ENCODE measurements at places on chromosomes 12 and 14.

- DNase-seq = no peak
Measured at GRCh38 chr14:58439476-58439875, 12.0 kb downstream of the KIAA0586 start.

DNA sequence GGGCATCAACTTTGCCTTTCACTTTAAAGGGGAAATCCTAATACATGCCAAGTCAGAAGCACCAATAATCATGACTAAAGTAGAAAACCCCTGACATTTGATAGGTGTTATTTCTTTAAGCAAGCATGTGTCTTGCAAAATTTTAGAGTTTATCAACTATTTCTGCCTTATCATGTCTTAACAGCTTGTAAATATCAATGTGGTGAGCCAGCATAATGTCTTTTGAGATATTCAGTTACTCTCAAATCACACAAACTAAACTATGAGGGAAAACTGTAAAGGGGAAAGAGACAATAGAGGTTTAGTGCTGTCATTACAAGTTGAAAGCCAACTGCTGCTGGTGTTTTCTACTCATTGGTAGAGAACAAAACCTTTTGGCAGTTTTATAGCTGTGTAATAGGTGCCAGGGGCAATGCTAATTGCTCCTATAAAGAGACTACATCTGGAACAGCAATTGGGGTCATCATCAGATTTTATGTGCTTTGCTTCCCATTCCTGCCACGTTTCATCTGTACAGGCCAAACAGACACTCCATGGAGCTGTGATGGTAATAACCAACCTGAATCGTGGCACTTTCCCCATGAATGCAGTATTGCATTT lies 1027.4 kb downstream of the FSCB start:
- DNase-seq = no peak

DNA sequence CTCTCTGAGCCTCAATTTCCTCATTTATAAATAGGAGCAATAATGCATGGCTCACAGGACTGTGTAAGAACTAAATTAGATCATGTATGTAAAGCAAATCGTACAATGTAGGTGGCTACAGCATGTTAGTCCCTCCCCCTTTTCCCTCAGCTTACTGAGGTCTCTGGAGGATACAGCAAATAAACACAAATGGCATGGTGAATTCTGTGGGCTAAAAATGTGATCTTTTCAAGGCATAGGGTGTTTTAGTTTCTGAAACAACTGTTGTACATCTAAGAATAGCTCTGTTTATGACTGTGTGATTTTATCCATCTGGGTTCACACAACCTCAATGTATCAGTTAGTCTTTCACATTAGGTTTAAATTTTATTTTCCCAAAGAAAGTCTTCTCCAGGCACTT lies 121.2 kb upstream of the PLEKHG7 start:
- DNase-seq = no peak

- no peak for DNase-seq
Measured at GRCh38 chr12:54393207-54393609, 8.7 kb upstream of the ZNF385A start.

GRCh38 chr14:29462321-29462720 lies 465.3 kb downstream of the PRKD1 start:
- no peak for DNase-seq

DNA sequence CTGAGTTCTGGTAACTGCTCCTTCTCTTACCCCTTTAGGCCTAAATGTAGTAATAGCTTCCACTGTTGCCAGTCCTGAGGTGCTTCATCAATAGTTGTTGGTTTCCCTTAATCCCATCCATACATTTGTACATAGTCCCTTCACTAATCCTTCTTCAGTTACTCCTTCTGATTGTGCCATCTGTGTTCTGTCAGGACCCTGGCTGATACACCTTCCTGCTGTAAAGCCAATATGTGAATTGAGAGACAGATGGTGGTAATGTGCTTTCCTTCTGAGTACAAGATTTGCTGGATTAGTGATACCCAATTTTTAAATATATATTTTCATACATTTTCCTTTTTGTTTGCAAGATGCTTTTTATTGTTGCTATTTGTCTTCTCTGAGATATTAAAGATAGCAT lies 66.4 kb downstream of the OTOGL start:
- DNase-seq = no peak

GRCh38 chr14:24417832-24418491 lies 11.5 kb downstream of the CBLN3 start:
- DNase-seq = no peak

DNA sequence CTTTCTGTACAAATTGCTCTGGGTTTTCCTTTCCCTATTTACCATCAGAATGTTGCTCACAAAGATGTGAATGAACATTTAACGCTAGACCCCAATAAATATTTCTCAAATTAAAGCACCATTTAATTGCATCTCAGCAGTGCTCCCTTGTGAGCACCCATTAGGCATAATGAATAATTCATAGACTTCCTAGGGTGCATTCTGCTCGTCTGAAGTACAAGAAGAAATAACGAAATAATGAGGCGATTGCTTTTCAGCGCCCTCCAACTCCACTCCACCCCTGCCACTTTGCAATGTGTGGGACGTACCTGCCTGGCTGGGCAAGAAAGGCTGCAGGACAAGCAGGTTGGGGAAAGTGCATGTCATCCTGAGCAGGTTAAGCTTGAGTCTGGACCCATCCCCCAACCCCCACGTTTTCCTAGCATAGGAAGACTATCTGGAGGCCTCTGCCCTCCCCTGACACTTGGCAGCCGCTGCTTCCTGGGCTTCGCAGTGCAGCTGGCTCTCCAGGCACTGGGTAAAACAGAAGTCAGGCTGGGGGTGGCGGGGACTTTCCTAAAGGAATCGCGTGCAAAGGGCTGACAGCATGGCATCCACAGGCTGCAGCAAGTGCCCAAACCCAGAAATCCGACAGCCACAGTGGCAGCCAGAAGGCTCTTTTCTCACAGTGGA lies 253.7 kb downstream of the DUSP6 start:
- no peak for DNase-seq

- no peak for DNase-seq
Measured at GRCh38 chr12:71046215-71046614, 111.6 kb downstream of the TSPAN8 start.

DNA sequence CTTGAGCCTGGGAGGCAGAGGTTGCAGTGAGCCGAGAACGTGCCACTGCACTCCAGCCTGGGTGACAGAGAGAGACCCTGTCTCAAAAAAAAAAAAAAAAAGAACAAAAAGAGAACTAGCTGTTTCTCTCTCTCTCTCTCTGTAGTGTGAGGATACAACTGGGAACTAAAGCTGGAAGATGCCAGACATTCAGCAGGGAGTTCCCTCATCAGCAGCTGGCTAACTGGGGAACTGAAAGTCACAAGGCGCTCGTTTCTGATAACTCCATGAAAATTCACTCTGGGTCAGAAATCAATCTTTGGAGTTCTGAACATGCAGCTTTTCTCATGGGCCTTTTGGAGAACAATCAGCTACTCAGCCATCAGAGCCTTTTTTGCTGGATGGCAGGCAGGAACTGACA lies 43.5 kb upstream of the MAP1LC3B2 start:
- no peak for DNase-seq

- DNase-seq = no peak
Measured at GRCh38 chr12:65536876-65537681, 258.6 kb downstream of the MSRB3 start.
